ENCODE measurements at places on chromosomes 3 and 15.

GRCh38 chr3:141851411-141851810 lies 25.0 kb upstream of the ATP1B3 start:
- no peak for DNase-seq

GRCh38 chr15:96353416-96353929 lies 23.0 kb downstream of the NR2F2 start:
- DNase-seq = no peak

DNA sequence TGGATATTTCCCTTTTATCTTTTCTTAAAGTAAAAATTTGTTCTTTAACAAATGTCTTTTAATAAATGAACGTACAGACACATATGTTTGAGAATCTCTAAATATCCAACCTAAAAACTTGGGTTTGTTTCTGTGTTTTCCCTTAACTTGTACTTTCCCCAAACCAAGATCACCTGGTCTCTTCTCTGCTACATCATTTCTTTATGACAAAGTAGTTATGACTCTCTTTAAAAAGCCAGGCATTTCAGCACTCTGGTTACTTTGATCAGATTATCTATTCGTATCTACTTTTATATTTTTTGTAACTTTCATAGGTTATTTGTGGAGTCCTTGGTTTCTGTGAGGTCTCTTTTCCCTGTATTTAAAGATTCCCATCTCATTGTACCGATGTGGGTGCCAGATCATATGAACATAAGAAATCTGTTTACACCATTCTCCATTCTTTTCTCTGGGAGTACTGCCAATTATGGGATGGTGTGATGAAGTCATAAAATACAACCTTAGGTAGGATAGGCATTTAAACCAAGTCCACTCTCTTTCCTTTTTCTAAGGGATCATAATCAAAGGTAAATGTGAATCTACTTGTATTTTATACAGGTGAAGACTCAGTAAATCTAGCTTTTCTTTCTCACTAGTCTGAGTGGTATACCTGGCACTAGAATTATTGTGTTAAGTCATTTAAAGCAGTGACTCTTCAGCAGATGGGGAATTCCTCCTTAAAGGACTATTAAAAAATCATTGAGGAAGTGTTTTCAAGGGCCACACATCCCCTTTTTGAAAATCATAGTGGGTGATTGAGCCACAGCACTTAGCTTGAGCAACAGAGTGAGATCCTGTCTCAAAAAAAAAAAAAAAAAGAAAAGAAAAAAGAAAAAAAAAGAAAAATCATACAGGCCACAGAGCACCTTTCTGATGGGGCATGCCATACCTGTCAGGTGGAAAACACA lies 12.4 kb upstream of the NFKBIZ start:
- DNase-seq = peak; percentile 47

GRCh38 chr15:81084716-81085115 lies 49.4 kb upstream of the CFAP161 start:
- DNase-seq = no peak

DNA sequence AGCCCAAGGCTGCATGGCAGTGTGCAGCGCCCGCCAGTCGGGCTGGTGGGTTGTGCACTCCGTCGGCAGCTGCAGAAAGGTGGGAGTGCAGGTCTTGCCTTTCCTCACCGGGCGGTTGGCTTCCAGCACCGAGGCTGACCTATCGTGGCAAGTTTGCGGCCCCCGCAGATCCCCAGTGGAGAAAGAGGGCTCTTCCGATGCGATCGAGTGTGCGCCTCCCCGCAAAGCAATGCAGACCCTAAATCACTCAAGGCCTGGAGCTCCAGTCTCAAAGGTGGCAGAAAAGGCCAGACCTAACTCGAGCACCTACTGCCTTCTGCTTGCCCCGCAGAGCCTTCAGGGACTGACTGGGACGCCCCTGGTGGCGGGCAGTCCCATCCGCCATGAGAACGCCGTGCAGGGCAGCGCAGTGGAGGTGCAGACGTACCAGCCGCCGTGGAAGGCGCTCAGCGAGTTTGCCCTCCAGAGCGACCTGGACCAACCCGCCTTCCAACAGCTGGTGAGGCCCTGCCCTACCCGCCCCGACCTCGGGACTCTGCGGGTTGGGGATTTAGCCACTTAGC lies 4.3 kb downstream of the ISL2 start:
- DNase-seq = peak; percentile 30

GRCh38 chr15:77430652-77431051 lies 10.0 kb downstream of the HMG20A start:
- DNase-seq = no peak

DNA sequence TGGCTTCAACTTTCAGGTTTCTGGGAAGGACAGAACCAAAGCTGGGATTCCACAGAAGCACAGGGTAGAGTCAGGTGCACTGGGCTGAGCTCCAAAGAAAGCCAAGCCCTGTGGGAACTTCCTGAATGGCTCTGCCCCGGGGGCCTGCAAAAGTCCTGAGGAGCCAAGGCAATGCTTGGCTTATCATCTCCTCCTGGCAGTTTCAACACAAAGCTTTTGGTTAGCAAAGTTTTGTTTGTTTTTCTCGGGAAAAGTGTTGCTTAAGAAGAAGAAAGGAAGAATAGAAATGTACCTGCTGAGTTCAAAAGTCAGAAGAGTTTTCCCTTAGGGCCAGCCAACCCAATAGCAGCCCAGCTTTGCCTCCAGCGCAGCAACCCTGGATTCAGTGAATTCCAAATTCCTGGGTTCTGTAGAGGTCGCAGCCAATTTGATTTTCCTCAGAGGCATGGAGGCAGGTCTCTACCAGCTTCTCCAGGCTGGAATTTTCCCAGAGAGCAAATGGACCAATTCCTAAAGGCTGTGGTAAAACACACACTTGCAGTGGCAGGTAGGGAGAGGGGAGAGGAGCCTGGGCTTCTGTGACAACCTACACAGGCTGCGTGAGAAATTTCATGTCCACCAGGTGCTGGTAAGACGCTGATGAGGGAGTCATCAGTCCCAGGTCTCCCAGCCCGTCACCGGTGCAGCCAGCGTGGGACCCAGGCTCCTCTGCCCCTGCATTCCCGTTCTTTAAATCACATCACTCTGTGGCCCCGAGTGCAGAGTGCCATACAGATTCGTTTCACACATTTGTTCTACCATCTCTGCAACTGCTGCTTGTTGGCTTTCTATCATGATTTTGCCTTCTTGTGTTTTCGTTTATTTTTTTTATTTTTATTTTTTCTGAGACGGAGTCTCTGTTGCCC lies 54.3 kb upstream of the SNRPA1 start:
- peak; percentile 23 for DNase-seq

GRCh38 chr3:9408061-9408460 lies 10.6 kb downstream of the SETD5 start:
- DNase-seq = no peak

- no peak for DNase-seq
These were observed 22.8 kb downstream of the EMC7 start for GRCh38 chr15:34078900-34079299.

- DNase-seq = no peak
These were observed 942.0 kb downstream of the ROBO1 start for GRCh38 chr3:78825858-78826215.

- DNase-seq = peak; percentile 49
These were observed 4.6 kb downstream of the MYRIP start for GRCh38 chr3:39814007-39814406.

DNA sequence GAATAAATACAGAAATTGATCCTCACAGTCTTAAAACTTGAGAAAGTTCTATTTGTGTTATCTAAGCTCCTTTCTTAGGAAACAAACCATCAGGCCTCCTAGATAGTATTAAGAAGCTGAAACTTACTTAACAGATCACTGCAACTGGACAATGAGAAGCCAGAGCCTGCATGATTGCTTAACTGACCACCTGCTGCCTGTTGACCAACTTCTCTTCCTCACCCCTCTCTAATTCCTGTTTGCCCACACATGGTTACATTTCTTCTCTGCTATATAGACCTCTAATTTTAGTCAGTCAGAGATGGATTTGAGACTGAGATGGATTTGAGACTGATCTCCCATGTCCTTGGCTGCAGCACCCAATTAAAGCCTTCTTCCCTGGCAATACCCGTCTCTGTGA lies 13.5 kb downstream of the CCPG1 start:
- no peak for DNase-seq

GRCh38 chr3:66000506-66000905 lies 38.2 kb downstream of the MAGI1 start:
- DNase-seq = no peak

- DNase-seq = no peak
These were observed 247.2 kb downstream of the OPA1 start for GRCh38 chr3:193840111-193840641.

GRCh38 chr3:127258733-127259132 lies 29.1 kb downstream of the PRR20G start:
- DNase-seq = no peak

GRCh38 chr3:189728915-189729314 lies 97.7 kb downstream of the TP63 start:
- DNase-seq = no peak

GRCh38 chr3:105458518-105459215 lies 92.0 kb downstream of the ALCAM start:
- DNase-seq = peak; percentile 29

GRCh38 chr3:157145606-157146322 lies 14.2 kb downstream of the CCNL1 start:
- DNase-seq = no peak

DNA sequence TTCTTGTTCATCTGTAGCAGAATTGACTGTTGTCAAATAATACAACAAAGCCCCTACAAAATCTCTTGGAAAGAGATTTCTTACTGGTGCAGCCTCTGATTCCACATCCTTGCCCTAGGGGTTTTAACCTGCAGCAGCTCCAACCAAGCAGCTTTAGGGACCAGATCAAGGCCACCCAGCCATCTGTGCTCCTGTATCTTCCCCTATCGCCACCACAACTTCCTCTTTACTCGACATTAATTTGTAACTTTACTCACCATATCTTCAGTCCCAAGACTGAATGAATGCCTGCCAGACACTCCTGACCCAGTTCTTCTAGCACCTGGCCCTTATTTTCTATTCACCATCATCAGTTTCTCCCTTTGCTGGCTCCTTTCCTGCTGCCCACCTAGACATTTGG lies 156.6 kb upstream of the IL12A start:
- DNase-seq = no peak

DNA sequence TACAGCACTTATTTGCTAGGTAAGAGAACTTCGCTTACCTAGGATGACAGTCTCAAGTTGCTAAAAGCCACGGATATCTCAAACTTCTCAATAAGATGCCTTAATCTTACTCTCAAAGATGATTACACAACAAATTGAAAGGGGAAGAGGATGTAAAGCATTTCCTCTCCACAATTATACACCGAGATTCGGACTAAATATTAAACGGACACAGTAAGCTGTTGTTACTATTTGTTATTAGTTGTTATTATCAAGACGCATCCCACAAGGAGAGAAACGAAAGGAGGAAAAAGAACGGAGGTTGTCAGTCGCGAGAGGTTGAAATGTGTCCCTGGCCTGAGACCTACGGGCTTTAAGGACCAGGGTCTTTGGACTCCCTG lies 660 bp downstream of the ZNF106 start:
- peak; percentile 15 for DNase-seq

DNA sequence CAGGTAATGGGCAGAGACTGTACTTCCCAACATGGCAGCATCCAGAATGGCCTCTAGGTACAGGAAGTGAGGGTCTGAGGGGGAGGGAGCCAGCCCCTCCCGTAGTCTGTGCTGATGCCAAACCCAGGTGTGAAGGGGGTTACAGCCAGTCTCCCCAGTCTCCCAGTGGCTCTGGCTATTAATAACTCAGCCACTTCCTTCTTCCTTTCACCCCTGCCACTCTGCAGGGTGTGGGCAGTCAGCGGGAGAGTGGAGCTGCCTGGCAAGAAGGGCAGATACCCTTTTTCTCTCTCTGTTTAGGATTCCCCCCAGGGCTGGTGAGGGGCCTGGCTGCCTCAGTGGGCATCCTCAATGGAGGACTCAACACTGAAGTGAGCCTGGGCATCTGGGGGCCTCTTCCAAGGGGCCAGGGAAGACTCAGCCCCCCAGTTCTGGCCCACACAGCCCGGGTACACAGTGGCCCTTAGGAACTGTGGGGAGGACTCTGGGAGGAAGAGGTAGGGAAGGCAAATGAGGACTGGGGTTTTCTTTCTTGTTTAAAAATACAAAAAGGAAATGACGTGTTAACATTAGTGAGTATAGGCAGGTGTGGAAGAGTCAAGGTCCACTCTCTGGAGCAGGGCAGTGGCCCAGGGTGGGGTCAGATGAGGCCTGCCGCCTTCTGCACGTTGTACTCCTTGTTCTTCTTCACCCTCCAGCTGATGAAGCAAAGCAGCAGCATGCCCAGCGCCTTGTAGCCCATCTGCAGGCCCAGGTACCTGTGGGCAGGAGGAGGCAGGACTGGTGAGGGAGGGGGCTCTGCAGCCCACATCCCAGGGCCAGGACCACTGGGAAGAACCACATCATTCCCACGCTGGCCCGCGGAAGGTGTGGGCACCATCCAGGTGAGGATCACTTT lies 38.6 kb upstream of the RAB6B start:
- no peak for DNase-seq

DNA sequence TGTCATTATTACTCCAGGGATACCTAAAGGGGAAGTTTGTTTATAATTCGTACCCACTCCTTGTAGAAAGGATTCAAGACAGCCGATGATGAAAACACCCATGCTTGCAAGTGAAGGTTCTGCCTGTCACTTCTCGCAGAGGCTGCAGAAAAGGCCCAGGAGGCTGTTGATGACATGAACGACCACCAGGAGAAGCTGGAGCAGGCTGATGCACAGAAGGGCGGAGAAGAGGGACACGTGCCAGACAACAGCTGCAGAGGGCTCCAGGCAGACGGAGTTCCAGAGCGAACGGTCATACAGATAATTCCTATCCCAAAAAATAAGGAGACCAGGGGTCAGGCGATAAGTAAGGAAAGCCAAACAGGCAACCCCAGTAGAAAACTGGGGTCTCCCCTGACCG lies 5.7 kb upstream of the DYNLT2B start:
- no peak for DNase-seq

DNA sequence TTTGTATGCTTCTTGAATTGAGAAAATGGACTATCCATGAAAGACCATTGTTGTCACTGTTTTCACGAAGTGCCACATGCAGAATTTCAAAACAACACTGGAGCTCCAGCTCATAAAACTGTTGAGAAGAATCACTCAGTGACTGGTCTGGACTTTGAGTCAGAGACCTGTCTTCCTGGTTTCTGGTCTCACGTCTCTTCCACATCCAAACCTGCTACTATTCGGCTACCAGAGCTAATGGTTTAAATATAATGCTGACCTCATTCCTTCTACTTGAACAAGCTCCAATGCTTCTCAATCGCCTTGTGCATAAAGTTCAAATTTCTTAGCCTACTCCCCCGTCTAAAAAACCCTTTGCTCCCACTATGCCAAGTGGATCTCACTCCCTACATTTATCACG lies 227.9 kb upstream of the NR2F2 start:
- DNase-seq = peak; percentile 45

Data from kidney tubule cell (primary cell).